ENCODE measurements at places on chromosomes 4 and X.

- no peak for DNase-seq
Measured at GRCh38 chrX:15499976-15500375, 631 bp upstream of the BMX start.

DNA sequence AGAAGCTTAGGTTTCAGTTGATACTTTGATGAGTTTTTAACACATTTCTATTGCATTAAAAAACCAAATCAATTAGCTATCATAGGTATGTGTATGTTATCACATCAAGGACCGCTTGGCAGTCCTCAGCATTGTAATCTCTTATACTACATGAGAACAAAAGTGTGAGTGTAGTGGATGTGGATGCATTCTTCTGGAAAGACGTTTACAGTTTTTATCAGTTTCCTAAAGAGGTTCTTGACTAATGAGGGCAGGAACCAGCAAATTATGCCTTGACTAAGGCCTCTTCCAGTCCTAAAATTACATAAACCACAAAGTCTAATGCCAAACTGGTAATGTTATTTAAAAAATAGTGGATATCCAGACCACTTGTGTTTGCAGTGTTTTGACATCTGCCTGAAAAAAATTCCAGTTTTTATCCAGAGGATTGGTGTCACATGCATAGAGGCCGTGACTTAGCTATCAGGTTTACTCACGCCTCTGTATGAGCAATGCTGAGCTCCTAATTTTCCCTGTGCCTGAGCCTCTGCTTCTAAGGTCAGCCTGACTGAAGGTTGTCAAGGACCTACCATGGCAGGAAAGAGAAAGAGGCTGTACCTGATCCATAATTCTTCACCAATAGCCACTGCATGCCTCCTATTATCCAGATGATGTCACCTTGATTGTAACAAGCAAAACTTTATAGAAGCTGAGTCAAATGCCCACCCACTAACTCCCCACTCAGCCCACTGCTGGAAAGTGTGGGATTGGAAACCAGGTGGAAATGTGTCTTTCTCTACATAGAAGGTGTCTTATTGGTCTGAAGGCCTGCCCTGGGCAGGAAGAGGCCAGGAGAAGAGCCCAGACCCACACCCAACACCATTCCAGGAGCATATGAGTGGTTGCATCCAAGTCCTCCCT lies 68.7 kb downstream of the ENPP6 start:
- DNase-seq = no peak

DNA sequence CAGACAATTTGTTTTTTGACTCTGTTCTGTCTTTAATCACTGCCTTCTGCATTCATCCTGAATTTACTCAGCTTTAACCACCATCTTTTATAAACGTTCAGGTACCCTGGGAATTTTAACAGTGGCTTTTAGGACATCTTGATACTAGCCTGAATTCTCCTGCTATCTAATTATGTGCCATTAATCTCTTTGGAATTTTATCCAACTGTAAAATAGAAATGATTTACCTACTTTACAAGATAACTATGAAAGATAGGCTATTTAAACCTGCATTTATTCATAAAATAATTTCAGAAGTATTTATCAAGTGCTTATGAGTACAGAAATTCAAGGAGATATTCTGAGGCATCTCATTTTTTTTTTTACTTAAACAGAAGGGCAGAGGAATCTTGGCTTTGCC lies 146.5 kb upstream of the PLAC1 start:
- no peak for DNase-seq

- no peak for DNase-seq
Measured at GRCh38 chr4:60865273-60865672, 334.9 kb upstream of the ADGRL3 start.

DNA sequence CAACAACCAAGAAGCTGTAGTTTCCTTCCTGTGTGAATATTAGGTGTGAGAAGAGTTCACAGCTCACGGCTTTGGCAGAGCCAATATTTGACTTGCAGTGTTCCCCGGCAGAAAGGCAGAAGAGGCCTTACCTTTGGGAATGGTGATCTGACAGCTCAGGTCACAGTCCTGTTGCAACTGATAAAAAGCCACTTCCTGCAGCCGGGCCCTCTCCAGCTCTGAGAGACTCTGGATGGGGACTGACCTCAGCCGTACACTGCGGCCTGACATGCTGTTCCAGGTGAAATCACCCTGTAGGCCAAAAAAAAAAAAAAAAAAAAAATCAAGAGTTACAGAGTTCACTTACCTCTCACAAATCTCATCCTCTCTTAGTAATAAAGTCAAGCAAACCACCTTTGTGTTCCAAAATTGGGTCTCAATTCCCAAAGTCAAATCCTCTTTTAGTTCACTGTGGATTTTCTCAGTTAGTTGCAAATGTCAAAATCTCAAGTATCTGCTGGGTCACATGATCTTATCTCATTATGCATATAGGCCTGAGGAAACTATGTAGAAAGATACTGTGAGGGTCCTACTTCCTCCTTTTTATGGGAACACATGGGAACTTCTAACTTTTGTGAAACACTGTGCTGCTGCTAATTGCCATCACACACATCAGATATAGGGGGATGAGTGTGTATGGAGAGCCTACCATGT lies 38.6 kb upstream of the AMELX start:
- no peak for DNase-seq

- no peak for DNase-seq
Measured at GRCh38 chrX:20519146-20519545, 252.4 kb upstream of the RPS6KA3 start.

DNA sequence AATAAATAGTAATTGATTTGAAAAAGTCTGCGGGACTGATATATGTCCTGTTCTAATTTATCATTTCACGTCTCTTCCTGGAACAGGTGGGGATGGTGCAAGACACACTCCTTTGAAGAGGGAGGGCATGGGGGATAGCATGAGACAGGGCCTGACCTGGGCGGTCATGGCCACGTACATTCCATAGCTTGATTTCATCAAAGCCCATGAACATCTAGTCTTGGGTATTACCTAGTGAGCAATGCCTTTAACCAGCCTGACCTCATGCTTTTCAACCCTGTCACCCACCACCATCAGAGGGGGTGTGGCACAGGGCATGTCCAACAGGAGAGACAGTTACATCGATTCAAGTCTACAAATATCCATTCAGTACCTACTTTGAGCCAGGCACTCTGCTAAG lies 52.3 kb upstream of the HOPX start:
- DNase-seq = no peak

- DNase-seq = no peak
Measured at GRCh38 chrX:68749426-68749825, 79.4 kb upstream of the EFNB1 start.

DNA sequence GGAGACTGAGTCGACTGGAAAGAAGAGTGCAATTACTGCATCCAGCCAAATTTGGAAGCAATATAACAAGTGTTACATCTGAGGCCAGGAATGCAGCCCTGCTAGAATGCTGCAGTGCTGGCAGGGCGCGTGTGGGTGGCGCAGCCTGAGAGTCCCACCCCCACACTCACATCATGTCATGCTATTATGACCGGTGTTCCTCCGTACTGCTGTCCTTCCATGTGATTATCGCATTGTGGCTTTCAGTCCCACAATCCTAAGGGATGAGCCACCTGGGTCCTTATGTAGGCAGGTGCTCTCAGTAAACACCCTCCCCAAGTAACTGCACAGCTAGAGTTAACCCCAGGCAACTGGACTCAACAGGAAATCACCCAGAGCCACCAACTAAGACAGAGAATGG lies 122.6 kb upstream of the CPEB2 start:
- DNase-seq = no peak

- DNase-seq = no peak
Measured at GRCh38 chr4:26235500-26235899, 85.3 kb upstream of the RBPJ start.

DNA sequence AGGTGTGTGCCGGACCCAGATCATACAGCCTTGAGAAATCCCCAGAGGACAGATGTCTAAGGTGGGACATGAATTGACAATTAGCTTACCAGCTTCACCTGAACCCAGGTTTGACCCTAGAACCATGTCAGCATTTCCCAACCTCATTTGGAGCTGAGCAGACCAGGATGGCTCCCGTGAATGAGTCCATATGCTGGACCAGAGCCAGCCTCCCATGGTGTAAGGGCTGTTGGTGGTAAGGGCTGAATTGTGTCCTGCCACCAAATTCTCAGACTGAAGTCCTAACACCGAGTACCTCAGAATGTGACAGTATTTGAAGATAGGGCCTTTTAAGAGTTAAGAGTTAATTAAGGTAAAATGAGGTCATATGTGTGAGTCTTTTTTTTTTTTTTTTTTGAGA lies 88.3 kb downstream of the SLC34A2 start:
- DNase-seq = no peak

- no peak for DNase-seq
Measured at GRCh38 chr4:84977396-84977795, 10.9 kb upstream of the WDFY3 start.

DNA sequence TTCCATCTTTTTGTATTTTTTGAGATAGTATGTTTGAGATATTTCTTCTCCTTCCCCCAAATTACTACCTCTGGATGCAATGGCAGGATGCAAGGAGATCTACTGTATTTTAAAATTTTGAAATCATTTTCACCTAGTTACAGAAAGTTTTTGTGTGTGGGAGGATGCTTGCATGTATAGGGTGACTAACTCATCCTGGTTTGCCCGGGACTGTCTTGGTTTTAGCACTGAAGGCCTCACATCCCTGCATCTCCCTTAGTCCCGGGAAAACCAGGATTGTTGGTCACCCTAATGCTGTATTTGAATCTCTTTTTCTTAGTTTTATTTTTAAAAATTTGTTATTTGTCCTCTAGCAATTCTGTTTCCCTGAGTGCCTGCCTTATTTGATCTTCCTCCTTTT lies 12.1 kb downstream of the SUPT20HL2 start:
- DNase-seq = no peak

DNA sequence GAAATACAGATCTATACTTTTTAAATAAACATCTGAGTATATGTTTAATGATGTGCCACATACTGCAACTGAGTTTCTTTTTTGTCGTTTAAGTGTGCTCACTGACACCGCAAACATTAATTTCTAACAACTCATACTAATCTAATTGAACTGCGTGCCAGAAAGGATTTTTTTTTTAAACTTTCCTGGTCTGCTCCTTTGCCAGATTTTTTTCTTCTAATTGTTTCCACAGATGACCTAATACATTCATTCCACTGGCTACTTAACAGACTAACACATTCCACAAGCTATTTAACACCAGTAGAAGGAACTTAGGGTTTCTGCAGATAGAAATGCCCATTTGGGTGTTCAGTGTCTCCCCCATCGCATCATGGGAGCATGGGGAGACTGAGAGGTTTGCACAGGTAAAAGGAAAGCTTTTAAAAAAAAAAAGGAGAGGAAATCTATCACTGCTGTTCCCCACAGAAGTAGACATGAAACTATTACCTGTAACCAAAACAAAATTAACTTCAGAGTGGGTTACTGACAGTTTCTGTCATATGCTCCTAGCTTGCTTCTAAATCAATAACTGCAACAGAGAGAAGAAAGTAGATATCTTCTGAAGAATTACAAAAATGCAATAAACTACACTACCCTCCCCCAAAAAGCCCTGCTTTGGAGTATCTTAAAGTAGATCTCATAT lies 31.6 kb downstream of the SH3KBP1 start:
- DNase-seq = no peak

DNA sequence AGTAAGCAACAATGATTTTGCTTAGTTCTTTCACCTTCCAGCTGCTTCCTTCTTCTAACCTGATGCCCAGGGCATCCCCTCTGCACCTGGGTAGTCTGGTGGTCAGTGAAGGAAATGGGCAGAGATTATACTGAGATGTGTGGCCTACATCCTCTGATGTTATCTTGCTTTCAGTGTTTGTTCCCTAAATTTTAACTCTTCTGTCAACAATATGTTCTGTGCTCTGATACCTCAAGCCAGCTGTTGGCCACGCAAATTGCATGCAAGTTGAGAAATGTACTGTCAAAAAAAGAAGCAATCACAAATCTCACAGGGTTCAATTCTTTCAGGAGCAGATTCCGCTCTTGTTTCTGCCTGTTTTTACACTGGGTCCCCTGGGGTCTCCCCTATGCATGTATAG lies 73.8 kb downstream of the FBXW7 start:
- DNase-seq = peak; percentile 6

GRCh38 chrX:51893931-51894696 lies 691 bp downstream of the MAGED1 start:
- no peak for DNase-seq

DNA sequence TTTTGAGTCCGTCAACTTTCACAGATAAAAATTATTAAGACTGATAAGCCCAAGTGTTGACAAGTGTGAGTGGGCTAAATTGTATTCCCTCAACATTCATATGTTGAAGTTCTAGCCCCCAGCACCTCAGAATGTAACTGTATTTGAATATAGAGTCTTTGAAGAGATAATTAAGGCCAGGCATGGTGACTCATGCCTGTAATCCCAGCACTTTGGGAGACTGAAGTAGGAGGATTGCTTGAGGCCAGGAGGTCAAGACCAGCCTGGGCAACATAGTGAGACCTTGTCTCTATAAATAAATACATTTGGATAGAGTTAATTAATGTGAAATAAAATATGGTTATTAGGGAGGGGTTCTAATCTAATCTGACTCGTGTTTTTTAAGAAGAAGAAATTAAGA lies 29.7 kb upstream of the SLC25A4 start:
- DNase-seq = no peak

GRCh38 chr4:57018980-57019379 lies 40.3 kb downstream of the POLR2B start:
- DNase-seq = no peak

- DNase-seq = no peak
Measured at GRCh38 chr4:106444557-106444956, 76.0 kb upstream of the GIMD1 start.

DNA sequence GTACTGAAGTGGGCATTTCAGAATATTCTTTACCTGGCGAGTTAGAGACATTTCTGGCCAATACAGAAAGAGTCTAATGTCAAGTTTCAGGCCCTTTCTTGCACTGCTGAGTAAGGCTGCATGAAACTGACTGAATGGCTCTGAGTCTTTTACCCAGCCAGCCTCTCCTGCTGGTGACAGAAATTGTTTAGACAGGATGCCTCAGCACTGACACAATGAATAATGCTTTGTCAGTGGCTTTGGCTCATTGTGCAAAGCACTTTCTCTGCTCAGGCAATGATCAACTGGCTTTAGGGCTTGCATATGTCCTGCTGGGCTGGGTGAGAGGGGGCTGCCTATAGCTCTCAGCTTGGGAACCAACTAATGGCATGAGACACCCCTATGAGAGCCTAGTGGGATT lies 45.5 kb downstream of the CLNK start:
- no peak for DNase-seq

DNA sequence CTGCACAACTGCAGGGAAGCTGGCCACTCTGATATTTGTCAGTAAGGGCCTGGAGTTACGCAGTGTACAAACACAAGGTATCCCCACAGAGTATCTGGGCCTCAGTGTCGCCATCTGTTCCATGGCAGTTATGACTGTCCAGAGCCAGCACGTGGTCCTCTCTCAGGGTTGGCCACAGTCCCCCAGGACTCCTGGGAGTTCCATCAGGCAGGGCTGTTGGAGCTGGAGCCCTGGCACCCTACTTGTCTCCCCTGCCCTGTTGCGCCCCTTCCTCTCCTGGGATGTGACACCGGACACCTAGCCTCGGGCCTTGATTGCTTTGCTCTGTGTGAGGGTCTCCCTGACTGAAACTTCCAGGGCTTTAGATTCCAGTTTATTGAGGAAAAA lies 8.4 kb downstream of the HTRA3 start:
- DNase-seq = no peak

- DNase-seq = no peak
Measured at GRCh38 chr4:2721586-2721985, 34.5 kb downstream of the TNIP2 start.

- no peak for DNase-seq
Measured at GRCh38 chr4:141339391-141339790, 118.7 kb downstream of the ZNF330 start.

- DNase-seq = no peak
Measured at GRCh38 chrX:113399506-113400192, 559.0 kb upstream of the AMOT start.

All from GM19239 (cell line).